ENCODE measurements at places on chromosomes 16 and 17.

GRCh38 chr17:56697190-56697589 is 103.7 kb downstream of the NOG start:
- no peak overlapping the region for H3K4me3 ChIP-seq
- no peaks in the 10 kb centered on the region for H3K27me3 ChIP-seq
- DNase-seq = no peak
- H3K27ac ChIP-seq = no peak overlapping the region
- H3K36me3 ChIP-seq = no peaks in the 10 kb centered on the region

DNA sequence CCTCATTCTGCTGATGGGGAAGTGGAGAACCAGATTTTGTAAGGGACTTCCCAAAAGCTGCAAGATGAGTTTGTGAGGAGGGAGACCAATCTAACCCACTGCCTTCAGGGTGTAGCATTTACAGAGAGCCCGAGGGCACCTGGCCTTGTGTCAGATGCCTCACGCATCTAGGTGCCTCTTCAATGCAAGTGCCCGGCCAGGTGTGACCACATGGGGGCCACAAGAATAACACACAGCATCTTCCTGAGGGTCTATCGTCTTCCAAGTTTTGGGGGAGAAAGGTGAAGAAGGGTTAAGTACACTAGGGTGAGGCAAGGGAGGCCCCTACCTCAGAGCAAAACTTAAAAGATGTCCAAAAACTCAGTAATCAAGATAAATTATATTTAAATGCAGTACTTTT is 401.7 kb upstream of the CDH5 start:
- no peaks in the 10 kb centered on the region for H3K27me3 ChIP-seq
- H3K4me1 ChIP-seq = no peaks in the 10 kb centered on the region
- no peaks in the 10 kb centered on the region for H3K36me3 ChIP-seq
- no peak overlapping the region for H3K27ac ChIP-seq
- DNase-seq = no peak
- no peak overlapping the region for H3K4me3 ChIP-seq

DNA sequence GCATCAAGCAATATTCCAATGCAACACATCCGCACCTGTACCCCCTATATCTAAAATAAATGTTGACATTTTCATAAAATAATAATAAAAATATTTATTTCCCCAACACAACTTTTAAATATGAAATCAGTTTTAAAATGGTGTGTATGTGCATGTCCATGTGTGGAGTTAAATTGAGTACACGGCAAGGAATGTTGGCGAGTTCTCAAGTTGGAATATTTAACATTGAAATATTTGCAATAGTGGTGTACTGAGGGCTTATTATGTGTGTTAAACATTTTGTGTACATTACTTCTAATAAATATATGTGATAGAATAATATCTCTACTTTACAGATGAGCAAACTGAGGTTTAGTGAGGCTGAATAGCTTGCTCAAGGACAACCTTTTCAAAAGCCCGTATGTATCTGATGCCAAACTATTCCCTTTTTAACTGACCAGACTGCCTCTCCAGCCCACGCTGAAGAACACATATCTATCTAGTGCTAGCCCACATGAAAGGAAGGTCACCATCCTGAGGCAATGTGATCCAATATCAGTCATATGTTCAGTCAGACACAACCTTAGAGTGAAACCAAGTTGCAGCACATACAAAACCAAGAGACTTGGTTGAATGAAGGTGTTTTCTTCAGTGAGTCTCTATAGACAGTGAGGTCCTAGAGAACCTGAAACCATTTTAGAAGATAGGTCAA is 192.2 kb upstream of the CDH11 start:
- no peak for DNase-seq
- H3K4me1 ChIP-seq = no peaks in the 10 kb centered on the region
- no peak overlapping the region for H3K4me3 ChIP-seq
- no peaks in the 10 kb centered on the region for H3K27me3 ChIP-seq

- no peak for DNase-seq
- H3K27me3 ChIP-seq = no peaks in the 10 kb centered on the region
- no peaks in the 10 kb centered on the region for H3K36me3 ChIP-seq
- H3K4me1 ChIP-seq = no peaks in the 10 kb centered on the region
- no peak overlapping the region for H3K4me3 ChIP-seq
These were observed 80.6 kb upstream of the CDH11 start for GRCh38 chr16:65202461-65202860.

Measured in vagina (tissue), 2 donors.